ENCODE measurements at places on chromosomes 3 and 15. TPM values are rescaled to one million over a fixed set of nuclear protein-coding genes. Genes with fewer than 3 reads are reported as not detected.

Gene ZNF660
- total RNA-seq = 1.7 TPM

Gene DAZL
- 0.14 TPM for total RNA-seq

Gene ACKR4
- total RNA-seq = 3.4 TPM

Gene JAGN1
- total RNA-seq = 30.6 TPM

Gene PLA1A
- total RNA-seq = not detected

Gene CCR9
- total RNA-seq = not detected

Gene FOXB1
- not detected for total RNA-seq

Gene AMOTL2
- 87.1 TPM for total RNA-seq

Gene STRIT1
- total RNA-seq = not detected

Gene ADAMTSL3
- not detected for total RNA-seq

Gene IL16
- total RNA-seq = not detected

Gene PPM1L
- total RNA-seq = 0.66 TPM

Gene GOLGA8G
- not detected for total RNA-seq

Gene SCN5A
- 1.1 TPM for total RNA-seq

Gene SLC12A8
- total RNA-seq = 11.2 TPM

Gene CCDC9B
- 58.1 TPM for total RNA-seq

Gene STAB1
- 0.57 TPM for total RNA-seq

Gene MANF
- 91.8 TPM for total RNA-seq
